GM19239 (cell line): ENCODE measurements at places on chromosomes 4 and X.
A peak's percentile ranks its signal among the peaks of the same experiment; 100 is the strongest.

- no peak for DNase-seq
Measured at GRCh38 chr4:57119054-57119651, 9.0 kb upstream of the IGFBP7 start.

GRCh38 chr4:86451560-86452330, 91.9 kb upstream of the MAPK10 start:
- DNase-seq = no peak

- DNase-seq = no peak
Measured at GRCh38 chrX:13483773-13484172, 85.6 kb upstream of the EGFL6 start.

DNA sequence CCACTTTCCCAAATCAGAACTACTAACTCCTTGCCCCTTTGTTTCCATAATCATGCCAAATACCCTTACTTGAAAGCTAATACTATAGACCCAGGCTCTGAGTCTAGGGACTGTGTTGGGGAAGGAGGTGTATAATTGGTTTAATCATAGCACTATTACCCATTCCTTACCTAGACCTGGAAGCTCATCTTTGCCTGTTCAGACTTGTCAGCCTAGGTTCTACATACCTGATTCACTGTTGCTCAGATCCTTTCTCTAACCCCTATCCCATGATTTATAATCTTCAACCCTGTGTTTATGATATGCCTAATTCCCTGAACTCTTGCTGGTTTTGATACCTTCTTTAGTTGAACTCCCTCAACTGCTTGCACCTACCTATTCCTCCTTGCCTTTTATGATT, 123.1 kb upstream of the GRIA3 start:
- no peak for DNase-seq

GRCh38 chr4:83217721-83218522, 66.7 kb downstream of the COQ2 start:
- DNase-seq = peak; percentile 51
